MV-4-11 (cell line): ENCODE measurements at places on chromosomes 13 and 19.

DNA sequence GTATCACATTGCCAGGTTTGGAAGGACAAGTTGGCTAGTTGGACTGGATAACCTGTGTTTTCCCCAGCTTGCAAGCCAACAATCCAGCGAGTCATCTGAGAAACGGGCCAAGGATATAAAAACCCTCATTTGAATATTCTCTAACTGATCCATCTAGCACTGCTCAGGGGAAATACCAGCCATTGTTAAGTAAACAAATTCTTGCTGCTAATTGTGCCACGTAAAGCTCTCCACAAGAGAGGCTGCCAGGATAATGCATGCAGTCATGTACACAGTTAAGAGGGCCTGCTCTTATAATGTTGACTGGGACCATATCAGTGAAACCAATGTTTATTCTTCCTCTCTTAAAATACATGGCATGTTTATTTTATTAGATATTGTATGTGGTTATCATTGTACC is 663.2 kb upstream of the SGCG start:
- no peak for DNase-seq

GRCh38 chr13:39776439-39776838 is 121.0 kb downstream of the COG6 start:
- DNase-seq = no peak

DNA sequence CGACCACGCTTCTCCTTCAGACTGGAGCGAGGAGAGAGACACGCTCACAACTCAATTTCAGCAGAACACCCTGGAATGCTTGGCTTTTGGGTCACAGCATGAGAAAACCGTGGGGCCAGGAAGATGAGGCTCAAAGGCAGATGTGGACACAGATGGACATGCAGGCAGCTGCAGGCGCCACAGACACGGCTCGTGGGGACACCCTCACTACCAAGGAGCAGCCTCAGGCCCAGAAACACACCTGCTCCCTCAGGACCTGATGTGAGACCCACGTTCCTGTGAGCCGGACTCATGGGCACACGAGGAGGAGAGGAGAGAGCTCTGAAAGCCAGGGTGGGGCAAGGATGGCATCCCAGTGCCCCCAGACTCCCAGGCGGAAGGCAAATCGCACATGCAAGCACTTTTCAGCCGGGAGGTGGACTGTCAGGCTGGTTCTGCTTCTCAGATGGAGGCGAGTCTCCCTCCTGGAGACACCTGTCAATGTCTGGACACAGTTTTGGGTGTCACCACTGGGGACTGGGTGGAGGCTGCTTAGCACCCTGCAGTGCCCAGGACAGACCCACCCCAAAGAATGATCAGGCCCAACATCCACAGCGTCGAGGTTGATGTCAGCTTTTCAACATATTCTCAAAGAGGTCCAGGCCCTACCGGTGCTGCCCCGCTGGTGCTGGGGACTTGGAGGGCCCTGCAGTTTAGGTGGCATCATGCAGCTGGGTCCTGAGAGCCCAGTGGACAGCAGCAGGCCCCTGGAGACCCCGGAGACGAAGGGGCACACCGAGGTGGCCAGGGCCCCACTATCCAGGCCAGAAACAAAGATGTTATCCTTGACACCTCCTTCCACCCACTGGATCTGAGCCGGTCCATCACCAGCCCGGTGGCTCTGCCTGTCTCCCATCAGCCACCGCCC is 2.3 kb downstream of the ABHD17A start:
- DNase-seq = no peak

- DNase-seq = no peak
Measured at GRCh38 chr19:1407528-1408299, at the start of gene DAZAP1. Gene DAZAP1, plus strand, starts transcription at chr19:1407586. Its CDS starts 188 bp downstream, at chr19:1407774.

- DNase-seq = no peak
Measured at GRCh38 chr13:43961909-43962308, 82.2 kb downstream of the LACC1 start.
